ENCODE measurements at places on chromosomes 5 and 9.

DNA sequence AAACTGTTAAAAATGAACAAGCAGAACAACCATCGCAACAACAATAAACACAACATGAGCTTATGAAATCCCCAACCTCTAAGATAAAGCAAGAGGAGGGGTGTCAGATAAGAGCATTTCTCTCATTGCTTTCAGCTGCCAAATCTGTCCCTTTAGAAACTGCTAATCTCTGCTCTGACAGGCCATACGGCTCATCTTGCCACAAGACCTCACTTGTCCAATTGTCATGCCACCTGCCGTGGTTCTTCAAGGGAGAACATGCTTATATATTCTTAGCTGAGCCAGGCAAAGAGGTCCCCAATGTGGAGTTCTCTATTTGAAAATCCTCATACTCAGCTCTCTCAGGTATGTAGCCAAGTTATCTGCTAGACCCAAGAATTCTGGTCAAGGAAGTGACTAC is 405.0 kb upstream of the TNC start:
- no peak for DNase-seq

GRCh38 chr5:72242796-72243475 is 77.1 kb downstream of the MRPS27 start:
- peak; percentile 86 for DNase-seq

DNA sequence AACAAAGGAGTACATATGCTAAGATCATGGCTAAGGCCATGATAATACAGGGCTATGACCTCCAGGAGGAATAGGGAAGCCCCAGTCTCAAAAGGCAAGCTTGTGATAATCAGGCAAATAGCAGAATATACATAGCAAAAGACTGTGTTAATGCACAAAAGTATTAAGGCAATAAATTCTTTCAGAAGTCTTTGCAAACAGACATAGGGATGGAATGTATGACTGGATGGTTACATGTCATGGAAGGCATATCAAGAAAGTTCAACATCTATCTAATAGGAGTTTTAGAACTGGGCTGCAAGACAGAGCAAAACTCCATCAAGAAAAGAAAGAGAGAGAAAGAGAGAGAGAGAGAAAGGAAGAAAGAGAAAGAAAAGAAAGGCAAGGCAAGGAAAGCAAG is 264.5 kb upstream of the CDH6 start:
- no peak for DNase-seq

DNA sequence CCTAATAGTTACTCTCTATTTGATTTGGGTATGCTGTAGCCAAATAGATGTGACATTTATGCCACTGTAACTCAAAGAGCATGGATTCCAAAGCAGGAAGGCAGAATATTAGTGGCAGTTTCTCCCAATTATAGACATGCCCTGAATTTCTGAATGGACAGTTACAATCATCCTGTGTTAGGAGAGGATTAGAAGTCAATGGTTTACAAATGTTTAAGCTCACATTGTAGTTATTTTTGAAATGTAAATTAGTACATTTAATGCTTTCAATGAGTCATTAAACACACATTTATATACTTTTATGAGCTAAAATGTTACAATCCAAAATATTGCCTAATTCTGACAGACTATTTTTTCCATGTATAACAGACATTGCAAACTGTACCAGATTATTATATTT is 62.3 kb upstream of the CDH18 start:
- no peak for DNase-seq

GRCh38 chr9:21974722-21975409 is 19.3 kb downstream of the CDKN2A start:
- peak; percentile 88 for DNase-seq

Measured in NCI-H446 treated with DMSO at 0.1 percent for 48 hours (cell line).